ENCODE measurements at places on chromosomes 5 and 9. TPM values are rescaled to one million over a fixed set of nuclear protein-coding genes. Genes with fewer than 3 reads are reported as not detected.

Gene DDX4
- not detected for total RNA-seq

Gene PCDHB15
- total RNA-seq: 4.3 TPM

Gene AGXT2
- not detected for total RNA-seq

Gene GHR
- total RNA-seq: 2.7 TPM

Gene PKD2L2
- total RNA-seq: not detected

Gene SOX30
- total RNA-seq: not detected

Gene TLE4
- total RNA-seq: 115 TPM

- H3K4me1 ChIP-seq: peaks cover 35% of the 10 kb centered on the region
- H3K27me3 ChIP-seq: no peaks in the 10 kb centered on the region
- H3K36me3 ChIP-seq: peaks cover 40% of the 10 kb centered on the region
- DNase-seq: no peak
These were observed 53.0 kb downstream of the ERGIC1 start for GRCh38 chr5:172886974-172887501.

- H3K4me3 ChIP-seq: no peak overlapping the region
- H3K4me1 ChIP-seq: peaks cover 53% of the 10 kb centered on the region
- no peak for DNase-seq
- no peaks in the 10 kb centered on the region for H3K27me3 ChIP-seq
- no peaks in the 10 kb centered on the region for H3K36me3 ChIP-seq
These were observed 34.0 kb upstream of the SYNPO start for GRCh38 chr5:150606476-150606875.

- no peak overlapping the region for H3K27ac ChIP-seq
- DNase-seq: no peak
- H3K36me3 ChIP-seq: peaks cover under 1% of the 10 kb centered on the region
- H3K4me1 ChIP-seq: peaks cover 79% of the 10 kb centered on the region
These were observed 107.5 kb downstream of the ROR2 start for GRCh38 chr9:91842358-91843049.

GRCh38 chr5:59317023-59317773 lies 576.3 kb downstream of the PDE4D start:
- no peaks in the 10 kb centered on the region for H3K36me3 ChIP-seq
- no peak for DNase-seq
- H3K4me3 ChIP-seq: peak overlapping the region; percentile 4
- no peaks in the 10 kb centered on the region for H3K27me3 ChIP-seq
- H3K4me1 ChIP-seq: peaks cover 39% of the 10 kb centered on the region

DNA sequence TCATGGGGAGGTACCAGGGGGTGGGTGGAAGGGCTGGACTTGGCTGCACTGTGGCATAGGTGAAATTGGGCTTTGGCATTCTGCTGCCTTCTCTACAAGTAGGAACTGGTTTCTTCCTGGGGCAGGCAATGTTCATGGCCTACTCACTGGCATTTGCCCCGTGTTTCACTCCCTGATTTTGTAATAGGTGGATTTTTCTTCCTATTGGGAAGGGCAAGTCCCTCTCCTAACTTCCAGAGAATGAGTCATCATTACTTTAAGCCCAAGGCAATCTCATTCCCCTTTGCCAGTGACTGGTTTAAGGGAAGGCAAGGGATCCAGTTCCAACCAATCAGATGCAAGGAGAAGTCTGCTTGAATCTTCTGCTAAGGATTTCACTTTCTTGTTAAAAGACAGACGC lies 67.9 kb upstream of the ANKRD55 start:
- DNase-seq: no peak
- no peak overlapping the region for H3K4me3 ChIP-seq
- H3K27me3 ChIP-seq: no peaks in the 10 kb centered on the region
- no peak overlapping the region for H3K27ac ChIP-seq
- peaks cover 13% of the 10 kb centered on the region for H3K4me1 ChIP-seq

DNA sequence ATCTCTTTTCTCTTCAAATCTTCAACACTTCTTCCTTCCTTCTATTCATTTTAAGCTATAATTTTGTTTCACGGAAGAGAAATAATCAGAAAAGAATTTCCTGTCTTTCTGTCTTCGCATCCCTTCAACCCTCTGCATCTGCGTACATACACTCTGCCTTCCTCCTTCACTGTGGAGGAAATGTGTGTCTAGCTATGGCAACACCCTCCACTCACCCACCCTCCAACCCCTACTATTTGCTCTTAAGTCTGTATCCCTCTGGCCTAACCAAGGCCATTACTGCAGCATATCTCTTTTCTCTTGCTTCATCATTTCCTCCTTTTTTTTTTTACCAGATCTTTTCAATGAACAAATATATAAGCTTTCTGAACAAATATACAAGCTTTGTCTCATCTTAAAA lies 105.7 kb upstream of the NUDT12 start:
- DNase-seq: no peak
- H3K27me3 ChIP-seq: peaks cover 5% of the 10 kb centered on the region
- peaks cover 3% of the 10 kb centered on the region for H3K36me3 ChIP-seq
- peaks cover 3% of the 10 kb centered on the region for H3K4me1 ChIP-seq

- no peak for DNase-seq
- no peaks in the 10 kb centered on the region for H3K36me3 ChIP-seq
- no peaks in the 10 kb centered on the region for H3K27me3 ChIP-seq
- H3K4me1 ChIP-seq: peaks cover 77% of the 10 kb centered on the region
- peak overlapping the region; percentile 57 for H3K27ac ChIP-seq
These were observed 6.2 kb downstream of the ASS1 start for GRCh38 chr9:130451004-130451390.

- H3K27me3 ChIP-seq: no peaks in the 10 kb centered on the region
- H3K27ac ChIP-seq: peak overlapping the region; percentile 92
- peak overlapping the region; percentile 1 for H3K4me3 ChIP-seq
- DNase-seq: no peak
These were observed 144.4 kb downstream of the ARHGEF28 start for GRCh38 chr5:73770172-73771025.

GRCh38 chr5:143759396-143760130 lies 52.4 kb upstream of the HMHB1 start:
- no peak overlapping the region for H3K4me3 ChIP-seq
- DNase-seq: no peak
- H3K27ac ChIP-seq: no peak overlapping the region
- H3K4me1 ChIP-seq: peaks cover 9% of the 10 kb centered on the region
- no peaks in the 10 kb centered on the region for H3K27me3 ChIP-seq

DNA sequence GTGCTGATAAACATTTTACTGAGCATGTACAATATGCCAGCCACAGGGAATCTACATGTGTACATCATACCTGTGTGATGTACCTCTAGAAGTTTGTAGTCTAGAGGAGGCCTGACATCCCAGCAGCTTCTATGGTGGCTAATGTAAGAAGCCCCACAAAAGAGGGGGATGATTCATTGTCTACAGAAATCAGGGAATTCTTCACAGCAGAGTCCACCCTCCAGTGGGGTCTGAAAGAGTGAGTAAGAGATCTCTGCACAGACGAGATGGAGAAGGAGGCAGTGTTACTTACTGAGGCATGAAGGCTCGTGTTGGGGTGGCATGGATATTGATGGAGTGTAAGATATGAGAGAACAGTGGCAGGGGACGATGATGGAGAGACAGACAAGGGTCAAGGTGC lies 103.0 kb downstream of the NTRK2 start:
- no peaks in the 10 kb centered on the region for H3K27me3 ChIP-seq
- no peak for DNase-seq
- peak overlapping the region; percentile 32 for H3K27ac ChIP-seq
- H3K4me1 ChIP-seq: peaks cover 19% of the 10 kb centered on the region

DNA sequence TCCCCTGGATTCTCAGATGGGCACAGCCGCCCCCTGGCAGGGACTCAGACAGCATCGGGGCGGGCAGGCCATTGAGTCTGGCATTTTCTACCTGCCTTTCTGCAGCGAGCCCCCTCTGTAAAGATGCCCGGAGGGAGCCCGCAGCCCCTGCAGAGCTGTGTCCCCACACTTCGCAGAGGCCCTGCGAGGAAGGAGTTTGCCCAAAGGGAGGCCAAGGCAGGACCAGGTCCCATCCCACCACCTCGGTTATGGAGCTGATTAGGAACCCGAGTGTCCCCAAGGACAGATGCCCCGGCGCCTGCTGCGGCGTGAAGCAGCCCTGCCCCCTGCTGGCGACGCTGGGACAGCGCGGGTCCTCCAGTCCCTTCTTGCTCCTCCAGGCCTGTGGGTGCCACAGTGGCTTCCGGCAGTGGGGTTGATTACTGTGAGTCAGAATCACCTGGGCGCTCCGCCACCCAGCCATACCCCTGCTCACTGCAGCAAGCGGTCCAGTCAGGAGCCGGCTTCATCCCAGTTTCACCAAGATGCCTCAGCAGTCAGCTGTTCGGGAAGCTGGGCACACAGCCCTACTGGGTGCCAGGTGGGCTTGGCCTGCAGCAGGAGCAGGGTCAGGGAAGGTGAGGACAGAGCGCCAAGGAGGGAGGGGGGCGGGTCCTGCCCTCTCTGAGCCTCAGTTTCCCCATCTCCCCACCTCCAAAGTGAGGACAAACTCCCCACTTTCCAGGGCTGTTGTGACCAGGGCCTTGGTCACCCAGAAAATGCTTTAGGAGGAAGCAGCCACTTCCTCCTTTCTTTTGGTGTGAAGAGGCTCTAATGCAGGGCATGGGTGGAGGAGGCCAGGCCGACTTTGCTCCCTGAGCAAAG lies 117.2 kb downstream of the RXRA start:
- no peak overlapping the region for H3K4me3 ChIP-seq
- no peaks in the 10 kb centered on the region for H3K27me3 ChIP-seq
- peaks cover 4% of the 10 kb centered on the region for H3K36me3 ChIP-seq
- peak overlapping the region; percentile 41 for H3K27ac ChIP-seq
- H3K4me1 ChIP-seq: peaks cover 40% of the 10 kb centered on the region
- DNase-seq: peak; percentile 93

DNA sequence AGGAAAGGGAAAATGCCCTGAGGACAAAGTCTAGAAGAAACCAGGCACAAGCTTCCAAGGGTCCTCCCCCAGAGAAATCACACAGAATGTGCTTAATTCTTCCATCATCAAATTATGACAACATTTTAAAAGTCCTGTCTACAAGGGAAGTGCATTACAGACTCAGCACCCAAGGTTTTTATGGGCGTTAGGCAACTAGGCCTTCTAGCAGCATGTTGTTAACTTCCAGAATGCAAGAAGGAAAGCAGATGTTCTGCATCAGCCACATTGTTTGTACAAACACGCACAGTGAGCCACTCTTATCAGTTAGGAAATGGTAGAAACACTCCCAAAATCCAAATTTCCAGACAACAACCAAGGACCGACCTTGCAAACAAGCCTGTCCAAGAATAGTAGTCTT lies 26.5 kb downstream of the SMC5 start:
- DNase-seq: no peak
- H3K27ac ChIP-seq: peak overlapping the region; percentile 28
- peaks cover 22% of the 10 kb centered on the region for H3K4me1 ChIP-seq
- no peaks in the 10 kb centered on the region for H3K27me3 ChIP-seq
- H3K36me3 ChIP-seq: peaks cover 68% of the 10 kb centered on the region
- no peak overlapping the region for H3K4me3 ChIP-seq

DNA sequence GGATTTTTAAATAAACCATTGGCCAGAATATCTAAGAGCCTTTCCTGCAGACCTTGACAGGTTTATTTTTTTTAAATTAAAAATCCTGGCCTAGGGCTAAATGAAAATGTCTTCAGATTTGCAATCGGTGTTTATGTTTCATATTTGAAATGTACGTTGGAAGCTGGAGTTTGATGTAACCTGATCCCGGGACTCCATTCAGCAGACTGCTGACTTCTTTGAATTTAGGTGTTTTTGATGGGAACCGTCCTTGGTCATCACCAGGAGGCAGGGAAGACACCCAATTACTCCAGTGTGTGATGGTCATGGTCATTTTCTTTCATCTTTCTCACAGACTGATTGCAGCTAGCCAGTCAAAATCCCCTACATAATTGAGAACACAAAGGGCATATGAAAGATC lies 60.1 kb upstream of the BRINP1 start:
- H3K4me3 ChIP-seq: no peak overlapping the region
- H3K27ac ChIP-seq: no peak overlapping the region
- H3K4me1 ChIP-seq: no peaks in the 10 kb centered on the region
- DNase-seq: no peak

GRCh38 chr9:18405240-18405639 lies 68.7 kb upstream of the ADAMTSL1 start:
- no peak overlapping the region for H3K27ac ChIP-seq
- H3K36me3 ChIP-seq: no peaks in the 10 kb centered on the region
- no peak overlapping the region for H3K4me3 ChIP-seq
- H3K27me3 ChIP-seq: no peaks in the 10 kb centered on the region
- no peak for DNase-seq
- H3K4me1 ChIP-seq: peaks cover 8% of the 10 kb centered on the region

DNA sequence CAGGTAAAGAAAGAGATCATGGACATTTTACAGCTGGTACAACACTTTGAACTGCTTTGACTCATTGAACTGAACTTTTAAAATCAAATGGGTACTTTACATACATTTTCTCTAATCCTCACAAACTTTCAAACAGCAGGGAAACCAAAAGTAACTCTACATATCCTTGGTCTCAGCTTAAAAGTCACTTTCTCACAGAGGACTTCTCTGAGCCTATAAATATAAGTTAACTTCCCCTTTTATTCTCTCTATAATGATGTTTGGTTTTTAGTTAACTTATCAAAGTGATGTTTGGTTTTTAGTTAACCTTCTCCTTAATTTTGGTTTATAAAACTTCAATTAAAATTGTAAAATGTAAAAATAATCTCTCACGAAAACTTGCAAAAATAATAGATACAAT lies 209.8 kb downstream of the MCTP1 start:
- H3K4me1 ChIP-seq: no peaks in the 10 kb centered on the region
- H3K27me3 ChIP-seq: peaks cover 6% of the 10 kb centered on the region
- DNase-seq: no peak
- H3K4me3 ChIP-seq: no peak overlapping the region
- H3K27ac ChIP-seq: no peak overlapping the region
- no peaks in the 10 kb centered on the region for H3K36me3 ChIP-seq

DNA sequence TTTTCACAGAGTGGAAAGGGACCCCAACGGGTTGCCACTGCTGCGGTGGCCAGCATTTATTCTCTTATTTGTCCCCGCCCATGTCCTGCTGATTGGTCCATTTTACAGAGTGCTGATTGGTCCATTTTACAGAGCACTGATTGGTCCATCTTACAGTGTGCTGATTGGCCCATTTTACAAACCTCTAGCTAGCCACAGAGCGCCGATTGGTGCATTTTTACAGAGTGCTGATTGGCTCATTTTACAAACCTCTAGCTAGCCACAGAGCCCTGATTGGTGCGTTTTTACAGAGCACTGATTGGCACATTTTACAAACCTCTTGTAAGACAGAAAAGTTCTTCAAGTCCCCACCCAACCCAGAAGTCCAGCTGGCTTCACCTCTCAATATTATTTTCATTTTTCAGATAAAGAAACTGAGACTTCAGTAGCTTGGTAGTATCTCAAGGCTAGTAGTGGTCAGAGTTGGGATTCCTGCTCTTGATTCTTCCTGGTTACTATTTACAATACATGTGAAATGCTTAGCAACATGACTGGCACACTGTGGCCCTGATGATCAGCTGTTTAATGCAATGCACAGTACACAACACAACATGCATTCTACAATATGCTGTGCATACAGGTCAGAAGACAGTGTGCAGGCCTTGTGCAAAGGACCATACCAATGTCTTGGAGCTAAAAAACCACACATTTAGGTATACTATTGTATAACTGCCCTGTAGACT lies 63.6 kb upstream of the BOD1 start:
- H3K36me3 ChIP-seq: no peaks in the 10 kb centered on the region
- H3K27me3 ChIP-seq: peaks cover 6% of the 10 kb centered on the region
- H3K27ac ChIP-seq: no peak overlapping the region
- no peak overlapping the region for H3K4me3 ChIP-seq

Measured in osteocyte (in vitro differentiated cells).